T1000 (cell line): ENCODE measurements at places on chromosomes 2 and 18.

DNA sequence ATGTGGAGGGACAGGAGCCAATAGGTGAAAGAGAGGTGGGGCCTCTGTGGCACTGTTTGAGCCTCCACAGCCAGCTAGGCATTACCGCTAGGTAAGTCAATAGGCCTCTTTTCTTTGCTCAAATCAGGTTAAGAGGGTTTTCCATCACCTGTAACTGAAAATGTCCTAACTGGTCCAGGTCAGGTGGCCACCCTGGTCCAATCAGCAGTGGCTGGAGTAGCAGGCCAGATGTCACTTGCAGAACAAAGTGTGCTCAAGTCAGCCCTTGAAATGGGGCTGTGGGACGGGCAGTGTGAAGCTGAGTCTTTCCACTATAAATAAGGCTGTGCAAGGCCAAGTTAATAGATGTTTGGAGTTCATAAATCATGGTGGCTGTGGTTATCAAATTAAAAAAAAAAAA, 20.9 kb downstream of the FBXO36 start:
- DNase-seq, result no peak

- no peak for DNase-seq
Measured at GRCh38 chr18:11293794-11294193, 144.4 kb upstream of the PIEZO2 start.

DNA sequence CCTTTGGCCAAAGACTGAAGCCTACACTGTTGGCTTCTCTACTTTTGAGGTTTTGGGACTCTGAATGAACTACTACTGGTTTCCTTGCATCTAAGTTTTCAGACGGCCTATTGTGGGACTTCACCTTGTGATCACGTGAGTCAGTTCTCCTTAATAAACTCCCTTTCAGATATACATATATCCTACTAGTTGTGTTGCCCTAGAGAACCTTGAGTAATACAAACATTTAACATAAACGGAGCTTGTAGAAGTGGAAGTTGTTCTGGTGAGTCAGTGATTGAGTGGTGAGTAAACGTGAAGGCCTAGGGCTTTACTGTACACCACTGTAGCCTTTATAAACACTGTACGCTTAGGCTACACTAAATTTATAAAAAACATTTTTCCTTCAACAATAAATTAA, 107.2 kb upstream of the CDH2 start:
- DNase-seq, result no peak

- no peak for DNase-seq
Measured at GRCh38 chr18:8928847-8929780, 173.4 kb upstream of the NDUFV2 start.

DNA sequence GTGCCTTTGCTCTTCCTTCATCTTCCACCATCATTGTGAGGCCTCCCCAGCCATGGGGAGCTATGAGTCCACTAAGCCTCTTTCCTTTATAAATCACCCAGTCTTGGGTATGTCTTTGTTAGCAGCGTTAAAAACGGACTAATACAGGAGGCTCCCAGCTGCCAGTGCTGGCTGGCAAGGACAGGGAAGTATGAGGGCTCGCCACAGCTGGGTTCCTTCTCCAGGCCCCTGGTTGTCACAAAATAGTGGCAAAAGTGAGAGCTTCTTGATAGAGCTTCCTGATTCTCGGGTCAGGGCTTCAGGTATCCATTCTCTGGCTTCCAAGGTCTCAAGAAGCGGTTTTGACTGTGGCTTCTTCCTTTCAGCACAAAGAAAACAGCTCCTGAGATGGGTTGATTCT, 85.0 kb downstream of the ZNF516 start:
- no peak for DNase-seq

DNA sequence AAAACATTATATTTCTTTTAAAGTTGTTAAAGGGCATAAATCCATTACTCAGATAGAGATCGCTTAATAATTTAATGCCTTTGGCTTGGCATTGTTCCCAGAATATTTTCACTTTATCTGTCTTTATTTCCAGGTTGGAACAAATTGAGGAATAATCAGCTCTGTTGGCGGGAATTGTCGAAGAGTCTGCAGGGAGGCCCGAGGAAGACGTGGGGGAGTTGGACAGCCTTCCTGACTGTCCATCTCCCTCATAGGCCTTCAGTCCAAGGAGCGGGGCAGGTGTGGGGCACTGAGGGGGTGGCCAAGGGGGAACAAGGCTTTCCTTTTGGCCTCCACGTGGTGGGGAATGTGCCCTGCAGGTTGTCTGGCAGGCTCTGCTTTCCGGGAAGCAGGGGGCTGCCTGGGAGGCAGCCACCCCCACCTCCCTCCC, 179.6 kb downstream of the ZBTB7C start:
- DNase-seq, result no peak

GRCh38 chr2:85266146-85267041, 61.4 kb downstream of the TGOLN2 start:
- DNase-seq, result no peak

DNA sequence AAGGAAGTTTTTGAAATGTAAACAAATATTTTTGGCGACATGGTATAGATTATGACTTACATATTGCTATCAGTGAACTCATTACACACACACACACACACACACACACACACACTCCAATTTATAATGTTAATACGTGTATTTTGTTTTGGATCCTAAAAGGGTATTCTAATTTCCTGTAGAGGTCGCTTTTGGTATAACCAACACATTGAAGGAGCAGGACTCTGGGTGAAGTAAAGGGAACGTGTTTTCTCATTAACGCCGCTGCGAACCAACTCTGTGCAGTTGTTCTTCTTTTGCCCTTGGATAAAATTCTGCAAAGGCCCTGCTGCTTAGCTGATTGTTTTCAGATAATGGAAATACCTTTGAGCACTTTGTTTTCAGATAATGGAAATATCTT, 190.4 kb downstream of the PMAIP1 start:
- no peak for DNase-seq

GRCh38 chr2:181781078-181781786, 100.9 kb upstream of the NEUROD1 start:
- no peak for DNase-seq

DNA sequence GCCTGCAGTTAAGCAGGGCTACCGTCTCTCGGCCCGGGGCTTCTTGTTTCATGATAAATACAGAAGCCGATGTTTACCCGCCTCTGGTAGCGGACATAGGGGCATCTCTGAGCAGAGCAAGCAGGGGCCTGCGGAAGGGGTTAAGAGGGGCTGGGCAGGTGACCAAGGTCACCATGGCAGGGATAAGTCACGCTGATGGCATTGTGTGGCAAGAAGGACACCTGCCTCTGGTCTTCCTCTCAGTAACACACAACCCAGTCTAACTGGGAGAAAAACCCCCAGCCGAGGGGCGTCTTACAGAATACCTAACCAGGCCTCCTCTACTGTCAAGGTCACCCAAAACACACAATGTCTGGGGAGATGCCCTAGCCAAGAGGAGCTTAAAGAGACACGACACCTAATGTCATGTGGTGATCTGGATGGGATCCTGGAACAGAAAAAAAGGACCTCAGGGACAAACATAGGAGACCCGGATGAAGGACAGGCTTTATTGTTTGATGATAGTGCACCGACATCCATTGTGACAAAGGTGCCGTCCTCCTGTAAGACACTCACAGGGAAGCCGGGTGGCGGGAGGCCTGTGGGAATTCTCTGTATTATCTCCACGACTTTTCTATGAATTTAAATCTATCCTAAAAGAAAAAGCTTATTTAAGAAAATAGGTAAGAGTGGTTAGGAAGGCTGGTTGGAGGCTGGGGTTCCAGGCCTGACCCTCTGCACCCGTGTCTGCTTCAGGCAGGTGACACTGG, 24.8 kb downstream of the SH3BP4 start:
- no peak for DNase-seq

- no peak for DNase-seq
Measured at GRCh38 chr2:234991793-234992192, 40.0 kb downstream of the SH3BP4 start.

GRCh38 chr2:72148837-72149555, 1.3 kb upstream of the CYP26B1 start:
- DNase-seq, result no peak

GRCh38 chr2:152566728-152567069, 150.6 kb downstream of the PRPF40A start:
- DNase-seq, result no peak

DNA sequence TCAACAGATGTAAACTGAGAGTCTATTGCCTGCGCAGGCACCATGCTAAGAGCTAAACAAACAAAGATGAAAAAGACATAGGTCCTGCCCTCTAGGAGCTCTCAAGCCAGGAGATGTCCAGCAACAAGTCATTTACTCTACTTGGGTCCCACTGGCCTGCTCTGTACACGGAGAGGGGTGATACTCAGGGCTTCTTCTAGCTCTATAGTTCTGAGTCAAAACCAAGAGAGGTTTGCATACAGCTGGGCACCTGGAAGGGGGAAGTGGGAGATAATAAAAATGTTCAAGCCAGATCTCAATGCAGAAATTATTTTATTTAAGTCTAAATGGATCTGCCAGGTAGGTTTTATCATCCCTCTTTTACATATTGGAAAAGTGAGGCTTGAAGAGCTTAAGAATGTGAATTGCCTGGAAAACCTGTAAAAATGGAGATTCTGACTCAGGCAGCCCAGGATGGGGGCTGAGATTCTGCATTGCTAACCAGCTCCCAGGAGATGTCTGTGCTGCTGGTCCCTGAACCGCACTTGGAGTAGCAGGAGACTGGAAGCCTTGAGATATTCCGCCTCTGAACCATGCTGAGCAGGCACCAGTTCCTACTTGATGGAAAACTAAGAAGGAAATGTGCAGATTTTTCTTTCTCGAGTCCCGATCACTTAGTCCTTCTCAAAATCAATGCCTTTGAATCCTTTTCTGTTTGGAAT, 201.1 kb downstream of the PRKCE start:
- no peak for DNase-seq

GRCh38 chr2:71166812-71167211, 36.4 kb downstream of the MPHOSPH10 start:
- DNase-seq, result no peak

GRCh38 chr2:10700078-10700803, 10.5 kb upstream of the NOL10 start:
- DNase-seq, result no peak

DNA sequence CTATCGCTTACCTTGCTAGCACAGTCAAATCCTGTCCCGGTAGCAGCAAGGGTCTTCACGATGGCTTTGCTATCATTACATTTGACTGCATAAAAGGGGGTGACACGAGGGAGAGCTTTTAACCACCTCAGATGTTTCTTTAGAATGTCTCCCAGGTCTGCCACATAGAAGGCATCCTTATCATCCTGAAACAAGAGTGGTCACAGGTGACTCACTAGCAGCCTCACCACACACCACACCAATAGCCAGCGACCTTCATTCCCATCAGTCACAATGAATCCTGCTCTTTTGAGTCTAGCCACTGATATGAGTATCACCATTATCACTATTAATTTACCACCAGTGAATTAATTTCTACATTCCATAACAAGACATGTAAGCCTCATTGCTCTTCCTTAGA, 3.7 kb downstream of the ODC1 start:
- DNase-seq, result no peak

GRCh38 chr2:70385966-70386595, 84.2 kb upstream of the FAM136A start:
- no peak for DNase-seq

- DNase-seq, result no peak
Measured at GRCh38 chr2:151344906-151345305, 12.5 kb upstream of the TNFAIP6 start.

- DNase-seq, result no peak
Measured at GRCh38 chr2:39437522-39438296, 624 bp upstream of the MAP4K3 start.

- no peak for DNase-seq
Measured at GRCh38 chr2:197134206-197134605, 176.4 kb downstream of the ANKRD44 start.

GRCh38 chr2:63840081-63840784, 1.5 kb upstream of the UGP2 start:
- DNase-seq, result no peak

DNA sequence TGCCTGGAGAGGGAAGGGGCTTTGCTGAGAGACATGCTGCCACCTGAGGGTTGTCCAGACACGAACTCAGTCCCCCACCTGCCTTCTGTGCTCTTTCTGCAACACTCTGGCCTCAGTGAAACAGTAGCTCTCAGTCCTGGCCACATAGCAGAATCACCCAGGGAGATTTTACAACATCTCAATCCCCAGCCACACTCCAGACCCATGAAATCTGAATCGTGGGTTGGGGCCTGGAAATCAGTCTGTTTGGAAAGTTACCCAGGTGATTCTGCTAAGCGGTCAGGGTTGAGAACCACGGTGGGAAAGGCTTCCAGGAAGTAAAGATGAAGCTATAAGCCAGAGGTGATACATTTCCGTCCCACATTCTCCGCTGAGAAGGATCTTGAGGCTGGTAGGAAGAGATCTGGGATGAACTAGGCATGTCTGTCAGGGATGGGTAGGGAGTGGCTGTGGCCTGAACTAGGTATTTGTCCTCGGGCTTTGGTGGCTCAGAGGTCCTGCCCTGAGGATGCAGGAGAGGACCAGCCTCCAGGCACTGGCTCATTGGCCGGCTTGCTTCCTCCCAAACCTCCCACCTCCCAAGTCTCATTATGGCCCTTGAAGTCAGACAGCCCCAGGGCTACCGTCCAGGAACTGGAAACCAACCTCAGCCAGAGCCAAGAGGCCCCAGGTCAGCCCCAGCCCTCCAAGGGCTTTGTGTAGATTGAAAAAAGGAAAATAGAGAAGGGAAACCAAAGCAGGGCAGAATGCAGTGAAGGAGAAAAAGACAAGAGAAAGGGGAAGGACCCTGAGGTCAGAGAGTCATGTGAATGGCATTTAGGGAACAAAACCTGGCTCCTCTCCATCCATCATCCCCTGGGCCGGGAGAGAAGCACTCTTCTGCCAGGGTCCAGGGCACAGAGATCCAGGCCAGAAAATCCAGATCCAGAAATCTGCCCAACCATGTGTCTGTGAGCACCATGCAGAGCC, 119.6 kb downstream of the ZFP36L2 start:
- DNase-seq, result peak; percentile 27

DNA sequence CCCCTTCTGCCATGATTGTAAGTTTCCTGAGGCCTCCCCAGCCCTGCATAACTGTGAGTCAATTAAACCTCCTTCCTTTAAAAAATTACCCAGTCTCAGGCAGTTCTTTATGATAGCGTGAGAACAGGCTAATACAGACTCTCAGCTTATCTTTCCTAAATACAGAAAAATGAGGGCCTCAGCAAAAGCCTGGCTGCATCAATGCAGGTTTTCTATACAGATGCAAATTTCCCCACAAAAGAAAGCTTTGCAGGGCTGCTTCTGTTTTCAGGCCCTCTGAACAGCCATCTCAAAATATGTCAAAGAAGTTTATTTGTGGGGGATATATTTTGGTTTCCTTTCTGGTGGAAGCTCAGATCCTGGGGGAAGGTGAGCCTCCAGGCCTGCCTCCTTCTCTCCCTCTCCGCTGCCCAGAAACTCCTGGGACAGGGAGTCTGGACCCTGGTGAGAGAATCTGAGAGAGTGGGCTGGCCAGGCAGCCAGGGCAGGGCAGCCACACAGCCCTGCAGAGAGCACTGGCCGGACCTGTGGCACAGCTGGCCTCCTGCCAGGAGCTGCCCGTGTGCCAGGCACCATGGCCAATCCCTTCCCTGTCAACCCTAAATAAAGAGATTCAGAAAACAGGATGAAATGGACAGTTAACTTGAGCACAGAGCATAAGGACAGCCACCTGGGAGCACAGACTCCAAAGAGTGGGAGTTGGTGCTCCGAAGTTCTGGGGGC, 21.6 kb upstream of the AGXT start:
- DNase-seq, result no peak
